Pancreas (tissue), 10 donors: ENCODE measurements at places on chromosomes 5 and 9. TPM values are rescaled to one million over a fixed set of nuclear protein-coding genes. Genes with fewer than 3 reads are reported as not detected.

The GBGT1 gene
- total RNA-seq, result 4.2 TPM

The ZNF474 gene
- total RNA-seq, result not detected

The WNT8A gene
- total RNA-seq, result not detected

DNA sequence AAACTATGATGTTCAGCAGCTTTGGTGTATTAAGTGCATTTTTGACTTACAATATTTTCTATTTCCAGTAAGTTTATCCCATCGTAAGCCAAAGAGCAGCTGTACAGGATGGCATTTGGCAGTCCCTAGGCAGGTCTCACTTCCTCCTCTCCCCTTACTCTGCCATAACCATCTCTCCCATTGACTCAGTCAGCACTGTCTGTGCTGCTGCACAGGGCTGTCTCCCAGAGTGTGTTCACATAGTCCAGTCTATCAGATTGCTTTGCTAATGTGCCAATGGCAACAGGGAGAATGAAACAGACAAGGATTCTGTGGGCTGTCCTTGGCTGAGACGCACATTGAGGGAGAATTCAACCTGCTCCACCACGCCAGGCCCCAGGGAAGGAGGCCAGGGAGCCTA lies 47.0 kb upstream of the CAST start:
- H3K27me3 ChIP-seq, result no peaks in the 10 kb centered on the region
- H3K4me3 ChIP-seq, result no peak overlapping the region
- H3K27ac ChIP-seq, result no peak overlapping the region
- H3K4me1 ChIP-seq, result no peaks in the 10 kb centered on the region

DNA sequence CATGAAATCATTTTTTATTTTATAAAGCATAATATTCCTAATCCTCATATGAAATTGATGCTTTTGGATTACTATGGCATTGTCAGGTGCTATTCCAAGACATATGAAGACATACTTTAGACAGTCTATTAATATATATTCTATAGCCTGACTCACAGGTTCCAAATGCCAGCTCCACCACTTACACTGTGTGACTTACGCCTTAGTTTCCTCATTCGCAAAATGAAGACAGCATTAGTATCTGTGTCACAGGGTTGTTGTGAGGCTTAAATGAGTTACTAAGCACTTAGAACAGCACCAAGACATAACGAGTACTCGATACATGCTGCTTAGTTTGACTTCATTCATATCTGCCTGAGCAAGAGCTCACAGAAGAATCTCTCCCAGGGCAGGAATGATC lies 132.2 kb upstream of the PTGER4 start:
- DNase-seq, result no peak
- no peaks in the 10 kb centered on the region for H3K36me3 ChIP-seq
- H3K4me1 ChIP-seq, result no peaks in the 10 kb centered on the region
- H3K4me3 ChIP-seq, result no peak overlapping the region

GRCh38 chr9:87531370-87532295 lies 34.0 kb downstream of the DAPK1 start:
- no peak for DNase-seq
- H3K4me1 ChIP-seq, result peaks cover 4% of the 10 kb centered on the region
- no peaks in the 10 kb centered on the region for H3K27me3 ChIP-seq
- no peak overlapping the region for H3K4me3 ChIP-seq
- no peaks in the 10 kb centered on the region for H3K36me3 ChIP-seq
- H3K27ac ChIP-seq, result no peak overlapping the region

- no peaks in the 10 kb centered on the region for H3K36me3 ChIP-seq
- H3K4me3 ChIP-seq, result no peak overlapping the region
- H3K27me3 ChIP-seq, result no peaks in the 10 kb centered on the region
- H3K27ac ChIP-seq, result no peak overlapping the region
Observed at GRCh38 chr9:17219261-17219660, 84.4 kb downstream of the CNTLN start.

GRCh38 chr5:102625928-102626327 lies 127.1 kb upstream of the SLCO6A1 start:
- no peak for DNase-seq
- no peaks in the 10 kb centered on the region for H3K27me3 ChIP-seq
- H3K4me1 ChIP-seq, result no peaks in the 10 kb centered on the region
- no peak overlapping the region for H3K4me3 ChIP-seq

- no peaks in the 10 kb centered on the region for H3K4me1 ChIP-seq
- no peak overlapping the region for H3K27ac ChIP-seq
- H3K36me3 ChIP-seq, result no peaks in the 10 kb centered on the region
Observed at GRCh38 chr9:105833271-105833975, 139.1 kb downstream of the TMEM38B start.

DNA sequence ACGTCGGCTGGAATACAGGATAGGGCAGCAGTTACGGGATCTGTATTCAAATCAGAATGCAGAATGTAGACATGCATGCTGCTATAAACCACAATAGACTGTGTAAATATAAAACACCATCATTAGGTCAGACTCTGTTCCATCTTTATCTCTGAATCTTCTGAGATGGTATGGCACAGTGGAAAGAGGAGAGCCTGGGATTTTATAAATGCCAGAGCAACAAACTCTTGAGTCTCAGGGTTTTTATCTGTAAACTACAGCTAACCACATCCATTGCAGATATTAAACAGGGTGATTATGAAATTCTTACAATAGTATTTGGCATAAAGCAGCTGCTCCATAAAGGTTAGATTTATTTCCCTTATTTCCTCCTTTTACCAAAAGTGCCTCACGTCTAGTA lies 108.7 kb downstream of the ZDHHC21 start:
- DNase-seq, result no peak
- no peaks in the 10 kb centered on the region for H3K4me1 ChIP-seq
- no peaks in the 10 kb centered on the region for H3K36me3 ChIP-seq
- H3K4me3 ChIP-seq, result no peak overlapping the region
